Left lung (tissue), 14 donors: ENCODE measurements at places on chromosomes 5 and 9. TPM values are rescaled to one million over a fixed set of nuclear protein-coding genes. Genes with fewer than 3 reads are reported as not detected.

- DNase-seq, result no peak
These were observed 412.7 kb downstream of the EFNA5 start for GRCh38 chr5:107257885-107258520.

SH3RF2 gene
- total RNA-seq, result 20.3 TPM

- DNase-seq, result no peak
These were observed 30.2 kb downstream of the SLC46A2 start for GRCh38 chr9:112860451-112860850.

DNA sequence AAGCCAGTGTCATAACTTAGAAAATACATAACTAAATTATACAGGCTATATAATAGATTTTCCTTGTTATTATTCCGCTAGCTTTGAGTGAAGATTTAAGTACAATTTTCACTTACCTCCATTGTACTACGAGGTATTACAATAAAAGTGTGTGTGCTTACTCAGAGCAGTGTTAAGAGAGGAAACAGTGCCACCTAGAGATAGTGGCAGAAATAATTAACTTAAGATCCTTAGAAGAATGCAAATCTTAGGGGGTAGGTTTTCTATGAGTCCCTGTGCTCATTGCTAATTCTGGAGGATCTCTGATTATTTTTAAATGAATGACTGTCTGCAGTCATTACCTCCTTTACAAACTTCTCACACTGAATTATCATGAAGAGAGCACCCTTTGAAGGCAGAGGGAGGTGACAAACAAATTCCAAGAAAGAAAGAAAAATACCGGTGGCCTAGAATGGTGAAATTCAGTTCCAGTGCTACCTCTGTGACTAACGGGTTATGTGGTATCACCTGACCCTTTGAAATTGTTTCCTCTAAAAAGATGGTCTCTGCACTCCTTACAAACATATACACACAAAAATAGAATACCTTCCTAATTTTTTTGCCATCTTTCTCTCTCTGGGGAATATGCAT lies 379.8 kb downstream of the TRIM36 start:
- peak; percentile 27 for DNase-seq

DNA sequence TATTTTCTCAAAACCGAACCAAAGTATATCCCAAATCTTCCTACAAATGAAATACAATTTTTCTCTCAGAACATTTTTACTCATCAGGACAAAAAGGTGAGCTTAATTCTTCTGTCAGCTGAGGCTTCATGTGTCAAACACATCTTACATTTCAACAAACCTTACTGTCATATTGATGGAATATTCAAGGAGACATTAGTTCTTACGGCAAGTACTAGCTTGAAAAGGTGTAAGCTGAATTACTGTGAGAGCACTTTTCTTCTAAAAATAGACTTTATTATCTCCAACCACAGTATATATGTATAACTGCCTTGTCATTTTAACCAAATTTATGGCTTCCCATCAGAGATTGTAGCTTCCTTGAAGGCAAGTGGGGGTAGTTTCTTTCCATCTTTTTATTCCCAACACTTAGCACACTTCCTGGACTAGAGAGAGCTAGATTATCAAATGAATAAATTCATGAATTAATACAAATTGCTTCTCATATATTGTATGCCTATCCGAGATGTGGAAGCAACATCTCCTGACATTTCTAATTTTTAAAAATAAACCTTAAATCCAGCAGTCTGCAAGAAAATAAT lies 822.7 kb upstream of the DMAC1 start:
- DNase-seq, result no peak

GRCh38 chr5:82512025-82512424 lies 233.9 kb upstream of the RPS23 start:
- DNase-seq, result no peak

GRCh38 chr5:59132131-59132530 lies 549.3 kb downstream of the RAB3C start:
- no peak for DNase-seq

DNA sequence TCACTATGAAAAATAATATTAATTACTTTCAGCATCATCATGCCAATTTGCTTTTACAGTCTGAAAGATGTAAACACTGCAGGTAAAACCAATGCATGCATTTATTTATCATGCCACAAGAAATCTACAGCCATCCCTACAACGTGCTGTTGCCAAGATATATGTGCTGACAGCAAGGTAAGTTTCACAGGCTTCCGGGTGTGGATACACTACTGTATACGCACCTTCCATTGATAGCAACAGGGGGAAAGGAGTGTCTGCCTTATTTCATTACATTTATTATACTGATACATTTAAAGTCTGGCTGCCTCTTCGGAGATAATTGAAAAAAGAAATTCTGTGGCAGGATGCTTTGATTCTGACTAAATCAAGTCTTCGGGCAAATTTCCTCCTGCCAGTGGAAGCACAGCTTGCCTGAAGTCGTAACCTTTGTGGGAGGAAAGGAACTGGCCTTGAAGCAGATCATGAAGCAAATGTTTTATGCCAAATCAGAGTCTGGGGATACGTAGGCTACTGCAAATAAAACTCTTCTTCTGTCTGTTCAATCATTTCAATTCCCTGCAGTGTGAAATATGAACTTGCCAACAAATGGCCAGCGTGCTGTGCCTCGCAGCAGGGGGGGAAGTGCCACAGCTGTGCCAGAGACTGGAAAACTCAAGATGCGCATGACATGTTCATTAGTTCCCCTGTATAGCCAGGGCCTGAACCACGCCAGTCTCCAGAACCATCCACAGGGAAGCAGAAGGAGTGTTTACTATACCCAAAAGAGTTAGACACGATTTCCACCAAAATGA lies 268.1 kb downstream of the EFNA5 start:
- no peak for DNase-seq

DNA sequence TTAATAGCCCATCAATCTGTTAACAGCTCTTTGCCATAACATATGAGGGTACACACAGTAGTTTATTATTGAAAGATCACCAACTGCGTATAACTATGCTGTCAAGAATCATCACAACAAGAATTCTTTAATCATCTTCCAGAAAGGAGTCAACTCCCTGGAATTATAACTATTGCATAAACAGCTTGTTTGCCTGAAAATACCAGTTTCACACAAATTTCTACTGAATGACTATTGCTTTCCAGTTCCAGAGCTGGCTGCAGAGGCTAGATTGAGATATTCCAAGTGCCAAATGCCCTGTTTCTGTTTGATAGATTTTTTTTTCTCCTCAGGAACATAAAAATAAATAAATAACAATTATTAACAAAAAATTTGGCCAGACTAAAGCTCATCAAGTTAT lies 444.7 kb downstream of the TLE1 start:
- no peak for DNase-seq

- DNase-seq, result no peak
These were observed 8.1 kb upstream of the MARCOL start for GRCh38 chr5:148230240-148230639.

- no peak for DNase-seq
These were observed 140.1 kb downstream of the COX7C start for GRCh38 chr5:86757824-86758223.

IFNA13 gene
- not detected for total RNA-seq

MARCHF6 gene
- total RNA-seq, result 128 TPM

COL23A1 gene
- 1.6 TPM for total RNA-seq

LRRC70 gene
- total RNA-seq, result 5.7 TPM

GRCh38 chr5:133841831-133842750 lies 126.3 kb downstream of the C5orf15 start:
- no peak for DNase-seq

DNA sequence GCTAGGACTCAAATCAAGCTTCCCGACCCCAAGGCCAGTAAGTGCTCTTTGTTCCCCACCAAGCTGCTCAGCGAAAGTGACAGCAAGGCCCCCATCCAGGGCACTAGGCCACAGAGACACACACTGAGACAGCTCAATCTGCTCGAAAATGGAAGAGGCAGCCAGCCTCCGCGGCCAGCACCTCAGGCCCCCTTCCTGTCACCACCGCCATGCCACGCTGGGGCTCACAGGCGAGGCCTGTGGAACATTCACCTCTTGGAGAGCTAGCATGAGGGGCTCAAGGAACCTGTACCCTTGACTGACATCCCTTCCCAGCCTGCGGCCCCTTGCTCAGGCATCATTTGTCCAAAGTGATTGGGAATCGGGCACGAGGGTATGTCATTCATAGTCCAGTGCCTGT lies 71.4 kb downstream of the PAX5 start:
- DNase-seq, result no peak

ZNF618 gene
- total RNA-seq, result 9.9 TPM

DNA sequence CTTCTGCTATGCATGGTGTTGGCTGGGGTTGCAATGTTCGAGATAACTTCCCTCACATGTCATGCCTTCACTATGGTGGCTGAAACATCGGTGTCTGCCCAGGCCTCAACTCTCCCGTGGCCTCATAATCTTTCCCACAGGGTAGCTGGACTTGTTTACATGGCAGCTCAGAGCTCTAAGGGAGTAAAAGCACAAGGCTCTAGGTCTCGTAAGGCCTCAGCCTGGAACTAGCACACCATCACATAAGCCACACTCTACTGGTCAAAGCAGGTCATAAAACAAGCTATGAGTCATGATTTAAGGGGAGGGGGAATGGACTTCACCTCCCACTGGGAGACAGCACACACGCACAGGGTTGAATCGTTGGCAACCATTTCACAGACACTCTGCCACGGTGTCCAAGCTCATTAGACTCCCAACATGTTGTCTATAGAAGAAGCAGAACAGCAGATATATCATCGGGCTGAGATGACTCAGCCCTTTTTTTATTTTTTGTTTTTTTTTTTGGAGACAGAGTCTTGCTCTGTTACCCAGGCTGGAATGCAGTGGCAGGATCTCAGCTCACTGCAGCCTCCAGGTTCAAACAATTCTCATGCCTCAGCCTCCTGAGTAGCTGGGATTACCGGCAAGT lies 66.8 kb upstream of the IL17B start:
- no peak for DNase-seq

LRRC19 gene
- not detected for total RNA-seq

- DNase-seq, result no peak
These were observed 268.5 kb upstream of the NMUR2 start for GRCh38 chr5:152673601-152674000.

VCAN gene
- total RNA-seq, result 335 TPM

DNA sequence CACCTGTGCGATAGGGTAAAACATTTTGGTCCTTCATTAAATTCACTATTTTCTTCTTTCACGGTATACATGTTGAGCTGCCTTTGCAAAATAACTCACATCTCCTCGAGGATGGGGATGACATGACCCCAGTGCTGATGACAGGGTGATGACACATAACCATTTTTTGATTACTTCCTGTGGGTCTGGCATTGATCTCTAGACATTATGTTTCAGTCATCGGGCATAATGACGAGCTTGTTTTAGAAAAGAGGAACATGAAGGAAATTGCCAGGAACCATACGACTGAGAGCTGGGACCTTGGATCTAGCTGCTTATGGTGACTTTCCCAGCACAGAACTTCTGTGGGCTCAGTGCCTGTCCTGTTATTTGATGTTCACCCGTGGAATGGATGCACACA lies 25.2 kb downstream of the COL5A1 start:
- no peak for DNase-seq

CNOT8 gene
- 75.9 TPM for total RNA-seq

SPAAR gene
- 6.8 TPM for total RNA-seq

GRCh38 chr9:70490478-70490877 lies 76.0 kb upstream of the KLF9 start:
- DNase-seq, result no peak

NME5 gene
- total RNA-seq, result 7.0 TPM

DNA sequence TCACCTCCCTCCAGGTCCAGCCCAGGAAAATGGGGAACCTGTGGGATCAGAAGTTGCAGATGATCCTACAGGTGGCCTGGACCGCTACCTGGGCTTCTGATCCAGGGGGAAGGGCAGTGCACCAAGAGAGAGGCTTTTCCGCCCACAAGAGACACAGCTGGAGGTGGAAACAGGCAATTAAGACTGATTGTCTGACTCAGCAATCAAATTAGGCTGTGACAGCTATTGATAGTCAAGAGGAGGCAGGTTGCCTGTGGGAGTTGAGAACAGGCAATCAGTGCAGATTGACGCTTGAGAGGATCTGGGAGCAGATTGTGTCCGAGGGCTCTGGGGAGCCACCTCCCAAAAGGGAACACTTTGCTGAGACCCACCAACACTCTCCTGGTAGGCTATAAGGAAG lies 71.1 kb upstream of the SLC44A1 start:
- DNase-seq, result no peak

GRCh38 chr9:32926911-32927310 lies 74.5 kb downstream of the APTX start:
- no peak for DNase-seq

- DNase-seq, result no peak
These were observed 4.5 kb downstream of the CAMSAP1 start for GRCh38 chr9:135902655-135903357.

DNA sequence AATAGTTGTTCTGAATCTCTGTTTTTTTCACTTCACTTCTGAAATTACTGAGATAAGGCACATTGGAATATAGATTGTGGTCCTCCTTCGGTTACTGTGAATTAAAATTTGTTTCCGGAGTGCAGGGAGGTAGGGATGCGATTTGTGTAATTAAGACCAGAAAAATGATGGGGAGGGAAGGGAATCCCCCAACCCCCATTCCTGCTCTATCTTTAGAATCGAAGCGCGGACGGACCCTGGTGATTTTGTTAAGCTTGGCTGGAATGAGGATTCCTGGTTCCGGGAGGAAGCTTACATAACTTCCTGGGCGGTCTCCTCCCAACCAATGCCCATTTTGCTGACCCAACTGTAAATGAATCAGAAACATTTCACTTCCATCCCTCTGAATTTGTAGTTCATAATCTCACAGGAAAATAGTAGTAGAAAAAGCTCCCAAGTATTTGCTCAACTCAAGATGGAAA lies 220.1 kb upstream of the MSX2 start:
- DNase-seq, result no peak

DNA sequence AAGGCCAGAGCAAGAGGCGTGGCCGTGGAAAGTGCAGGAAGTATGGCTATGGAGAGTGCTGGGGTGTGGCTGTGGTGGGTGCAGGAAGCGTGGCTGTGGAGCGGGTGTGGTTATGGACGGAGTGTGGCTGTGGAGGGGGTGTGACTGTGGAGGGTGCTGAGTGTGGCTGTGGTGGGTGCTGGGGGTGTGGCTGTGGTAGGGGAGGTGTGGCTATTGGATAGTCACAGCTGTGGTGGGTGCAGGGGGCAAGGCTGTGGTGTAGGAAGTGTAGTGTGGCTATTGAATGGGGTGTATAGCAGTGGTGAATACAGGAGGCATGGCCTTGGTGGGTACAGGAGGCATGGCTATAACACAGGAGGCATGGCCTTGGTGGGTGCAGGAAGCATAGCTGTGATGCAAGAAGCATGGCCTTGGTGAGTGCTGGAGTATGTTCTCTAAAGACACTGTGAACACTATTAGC lies 40.8 kb upstream of the SPATA31C2 start:
- DNase-seq, result no peak

AQP3 gene
- 231 TPM for total RNA-seq
